ENCODE measurements at places on chromosomes 5 and 9. TPM values are rescaled to one million over a fixed set of nuclear protein-coding genes. Genes with fewer than 3 reads are reported as not detected.

Gene PPP3R2
- total RNA-seq = not detected

Gene G3BP1
- 147 TPM for total RNA-seq

Gene VLDLR
- total RNA-seq = 21.1 TPM

Gene SHISAL2B
- total RNA-seq = not detected

Gene MAP3K1
- 1.7 TPM for total RNA-seq

Gene PURA
- total RNA-seq = 5.1 TPM

Gene SIMC1
- total RNA-seq = 13.4 TPM

Gene OGN
- not detected for total RNA-seq

Gene PHYHD1
- total RNA-seq = not detected

Gene IFNA13
- not detected for total RNA-seq

Gene FGFR4
- 25.5 TPM for total RNA-seq

Gene WDR38
- total RNA-seq = not detected

Gene MYO10
- total RNA-seq = 42.1 TPM

Gene MAMDC4
- total RNA-seq = 5.7 TPM

Gene PTGS1
- total RNA-seq = 1.6 TPM

Gene PTGES
- total RNA-seq = 131 TPM

Gene SV2C
- 0.02 TPM for total RNA-seq

Gene IL9
- not detected for total RNA-seq

Gene PPP6C
- total RNA-seq = 27.8 TPM

Gene GRM6
- total RNA-seq = not detected

Gene ANXA2R
- total RNA-seq = 3.2 TPM

Gene TLX3
- total RNA-seq = not detected
